Activated naive CD8-positive, alpha-beta T cell treated with anti-CD3 and anti-CD28 coated beads, Interleukin-2, amount 50 U/mL, for 24 hours (primary cell): ENCODE measurements at places on chromosomes 11 and 22.
A peak's percentile ranks its signal among the peaks of the same experiment; 100 is the strongest.

DNA sequence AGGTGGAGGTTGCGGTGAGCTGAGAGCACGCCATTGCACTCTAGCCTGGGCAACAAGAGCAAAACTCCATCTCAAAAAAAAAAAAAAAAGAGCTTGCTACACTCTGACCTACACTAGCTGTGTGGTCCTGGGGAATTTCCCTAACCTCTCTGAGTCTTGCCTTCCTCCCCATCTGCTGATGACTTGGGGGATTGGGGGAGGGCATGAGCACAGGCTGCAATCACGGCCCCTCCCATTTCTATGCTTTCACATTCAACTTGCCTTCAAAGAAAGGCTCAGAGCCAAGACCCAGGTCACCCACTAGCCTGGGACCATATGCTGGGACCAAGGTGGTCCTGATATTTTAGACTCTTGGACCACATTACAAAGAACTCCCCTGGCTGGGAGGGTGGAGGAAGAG lies 39.8 kb upstream of the TEF start:
- H3K4me1 ChIP-seq = peaks cover 5% of the 10 kb centered on the region
- H3K27ac ChIP-seq = no peak overlapping the region
- H3K36me3 ChIP-seq = peaks cover 17% of the 10 kb centered on the region
- DNase-seq = peak; percentile 25
- no peak overlapping the region for H3K4me3 ChIP-seq

DNA sequence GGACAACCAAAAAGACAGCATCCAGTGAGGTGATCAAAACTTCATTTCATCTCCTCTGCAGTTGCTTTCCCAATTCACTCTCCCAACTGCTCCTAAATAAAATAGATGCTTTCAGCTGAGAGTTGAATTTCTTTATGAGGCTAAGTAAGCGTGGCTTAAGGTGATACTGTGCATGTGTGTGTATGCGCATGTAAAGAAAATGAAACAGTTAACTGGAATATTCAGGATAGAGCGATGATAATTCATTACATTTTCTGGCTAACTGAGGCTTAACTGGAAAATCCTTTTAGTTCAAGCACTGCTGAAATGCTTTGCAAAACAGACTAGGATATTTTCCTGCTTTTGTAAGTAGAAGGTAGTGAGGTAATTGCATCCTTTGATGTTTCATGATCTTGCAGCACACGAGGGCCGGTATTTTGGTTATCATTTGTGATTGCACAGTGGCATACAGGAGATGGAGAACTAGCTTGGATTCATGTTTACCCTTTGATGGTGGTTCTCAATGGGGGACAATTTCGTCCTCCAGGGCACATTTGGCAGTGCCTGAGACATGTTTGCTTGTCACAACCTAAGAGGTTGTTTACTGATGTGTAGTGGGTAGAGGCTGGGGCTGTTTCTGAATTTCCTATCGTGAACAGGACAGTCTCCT lies 71.2 kb downstream of the ZBTB16 start:
- H3K4me1 ChIP-seq = peaks cover 25% of the 10 kb centered on the region
- no peaks in the 10 kb centered on the region for H3K36me3 ChIP-seq
- H3K27me3 ChIP-seq = no peaks in the 10 kb centered on the region
- no peak overlapping the region for H3K27ac ChIP-seq

DNA sequence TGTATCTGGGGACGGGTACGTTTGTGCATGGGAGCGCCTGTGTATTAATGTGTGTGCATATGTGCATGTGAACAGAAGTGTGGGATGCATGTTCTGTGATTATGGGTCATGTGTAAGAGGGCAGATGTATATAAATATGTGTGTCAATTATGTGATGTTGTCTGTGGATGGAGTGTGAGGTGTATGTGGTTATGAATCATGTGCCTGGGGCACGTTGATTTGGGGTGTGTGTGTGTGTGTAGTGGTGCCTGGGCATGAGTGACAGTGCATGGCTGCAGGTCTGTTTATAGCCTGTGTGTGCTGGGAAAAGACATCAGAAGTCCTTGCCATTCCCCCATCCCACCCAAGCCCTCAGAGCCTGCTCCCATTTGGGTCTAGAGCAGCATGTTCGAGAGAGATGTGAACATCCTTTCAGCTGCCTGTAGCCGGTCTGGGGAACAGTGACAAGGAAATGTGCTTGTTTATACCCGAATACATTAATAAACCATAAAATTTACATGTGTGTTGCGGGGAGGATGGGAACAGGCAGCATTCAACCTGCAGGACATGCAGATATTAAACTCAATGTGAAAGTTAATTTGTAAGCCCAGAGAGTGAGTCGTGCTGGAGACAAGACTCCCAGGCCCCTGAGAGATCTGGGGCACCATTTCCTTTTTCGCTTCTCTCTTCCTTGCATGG lies 129.0 kb downstream of the NECTIN1 start:
- H3K36me3 ChIP-seq = no peaks in the 10 kb centered on the region
- no peak for DNase-seq
- peaks cover 7% of the 10 kb centered on the region for H3K27me3 ChIP-seq
- H3K27ac ChIP-seq = no peak overlapping the region

GRCh38 chr11:111452817-111453552 lies 59.2 kb downstream of the BTG4 start:
- H3K4me1 ChIP-seq = no peaks in the 10 kb centered on the region
- H3K36me3 ChIP-seq = no peaks in the 10 kb centered on the region
- H3K27ac ChIP-seq = no peak overlapping the region
- DNase-seq = no peak
- peaks cover 5% of the 10 kb centered on the region for H3K27me3 ChIP-seq
- H3K4me3 ChIP-seq = no peak overlapping the region

GRCh38 chr11:36774603-36775002 lies 176.6 kb upstream of the RAG2 start:
- H3K4me1 ChIP-seq = no peaks in the 10 kb centered on the region
- H3K27me3 ChIP-seq = peaks cover 2% of the 10 kb centered on the region
- no peaks in the 10 kb centered on the region for H3K36me3 ChIP-seq
- no peak for DNase-seq
- no peak overlapping the region for H3K4me3 ChIP-seq

GRCh38 chr11:30329150-30329940 lies 6.4 kb downstream of the ARL14EP start:
- peaks cover 52% of the 10 kb centered on the region for H3K36me3 ChIP-seq
- peak overlapping the region; percentile 29 for H3K4me3 ChIP-seq
- H3K4me1 ChIP-seq = peaks cover 55% of the 10 kb centered on the region
- no peak overlapping the region for H3K27ac ChIP-seq
- H3K27me3 ChIP-seq = no peaks in the 10 kb centered on the region

DNA sequence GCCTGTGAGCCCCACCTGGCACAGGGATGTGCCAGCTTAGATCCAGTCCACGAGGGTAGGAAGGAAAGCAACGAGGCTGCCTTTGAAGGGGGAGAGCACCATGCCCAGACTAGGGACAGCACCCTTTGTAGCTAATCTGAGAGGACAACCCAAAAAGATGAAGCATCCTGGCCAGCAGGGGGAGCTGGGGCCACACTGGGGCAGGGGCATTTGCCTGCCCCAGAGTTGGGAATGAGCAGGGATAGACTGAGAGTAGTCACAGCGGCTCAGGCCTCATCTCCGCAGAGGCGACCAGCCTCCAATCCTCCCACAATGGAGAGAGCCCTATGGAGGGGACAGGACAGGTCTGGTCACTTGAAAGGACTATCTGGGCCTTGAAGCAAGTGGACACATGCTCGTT lies 16.4 kb downstream of the LMO1 start:
- no peak overlapping the region for H3K4me3 ChIP-seq
- H3K4me1 ChIP-seq = no peaks in the 10 kb centered on the region
- H3K27ac ChIP-seq = no peak overlapping the region
- DNase-seq = peak; percentile 35

- no peak for DNase-seq
- H3K27me3 ChIP-seq = no peaks in the 10 kb centered on the region
- peaks cover 22% of the 10 kb centered on the region for H3K4me1 ChIP-seq
- H3K4me3 ChIP-seq = peak overlapping the region; percentile 90
Observed at GRCh38 chr11:64918017-64918416, 1.0 kb upstream of the ATG2A start.

GRCh38 chr11:12016246-12016645 lies 7.8 kb upstream of the DKK3 start:
- no peak overlapping the region for H3K27ac ChIP-seq
- no peaks in the 10 kb centered on the region for H3K36me3 ChIP-seq
- H3K4me3 ChIP-seq = no peak overlapping the region
- no peak for DNase-seq
- peaks cover 43% of the 10 kb centered on the region for H3K27me3 ChIP-seq
- no peaks in the 10 kb centered on the region for H3K4me1 ChIP-seq

DNA sequence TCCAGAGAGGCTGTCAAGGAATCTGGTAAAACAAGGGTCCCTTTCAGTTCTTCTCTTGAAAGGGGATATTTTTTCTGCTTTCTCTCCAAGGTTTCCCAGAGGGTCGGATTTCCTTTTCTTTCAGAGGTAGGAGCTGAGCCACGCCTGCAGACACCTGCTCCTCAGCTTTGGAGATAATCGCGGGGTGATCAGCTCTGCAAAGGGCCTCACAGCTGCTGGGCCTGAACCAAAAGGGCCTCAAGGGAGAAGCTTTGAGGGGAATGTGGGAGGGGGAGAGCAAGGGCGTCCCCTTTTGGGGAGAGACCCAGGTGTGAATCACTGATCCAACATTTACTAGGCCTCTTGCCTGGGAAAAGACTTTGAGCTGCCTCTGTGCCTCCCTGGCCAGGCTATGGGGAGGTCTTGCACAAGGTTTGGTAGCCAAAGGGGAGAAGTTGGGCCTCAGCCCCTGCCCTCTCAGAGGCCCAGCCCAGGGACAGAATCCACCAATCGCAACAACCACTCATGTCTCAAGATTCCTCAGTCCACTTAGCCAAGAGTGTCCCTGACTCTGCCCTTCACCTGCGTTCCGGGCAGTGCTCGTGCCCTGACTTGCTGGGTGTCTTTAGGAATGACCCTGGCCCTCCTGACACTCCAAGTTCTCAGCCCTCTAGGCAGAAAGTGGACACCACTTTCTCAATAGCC lies 14.0 kb upstream of the TP53I11 start:
- H3K27me3 ChIP-seq = no peaks in the 10 kb centered on the region
- H3K36me3 ChIP-seq = no peaks in the 10 kb centered on the region
- no peak for DNase-seq

DNA sequence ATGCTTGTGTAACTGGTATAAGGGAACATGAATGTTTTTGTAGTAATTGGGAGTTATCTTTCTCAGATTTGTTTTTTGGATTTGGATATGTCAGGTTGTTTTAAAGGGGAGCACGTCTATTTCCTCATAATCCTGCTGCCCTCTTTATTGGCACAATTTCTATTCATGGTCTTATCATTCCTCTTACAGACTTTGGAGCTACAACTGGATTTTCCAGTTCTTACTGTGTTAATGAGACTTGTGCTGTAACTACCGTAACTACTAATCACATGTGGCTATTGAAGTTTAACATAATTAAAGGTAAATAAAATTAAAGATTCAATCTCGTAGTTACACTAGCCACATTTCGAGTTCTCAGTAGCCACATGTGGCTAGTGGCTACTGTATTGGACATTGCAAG lies 1.9 kb downstream of the FDX1 start:
- peak overlapping the region; percentile 94 for H3K27ac ChIP-seq
- peaks cover 65% of the 10 kb centered on the region for H3K4me1 ChIP-seq
- H3K27me3 ChIP-seq = no peaks in the 10 kb centered on the region
- no peak for DNase-seq
- H3K4me3 ChIP-seq = peak overlapping the region; percentile 94

- H3K27me3 ChIP-seq = no peaks in the 10 kb centered on the region
- H3K36me3 ChIP-seq = no peaks in the 10 kb centered on the region
- no peak overlapping the region for H3K4me3 ChIP-seq
- no peak for DNase-seq
Observed at GRCh38 chr11:109911488-109911887, 181.7 kb upstream of the ZC3H12C start.
